ENCODE measurements at places on chromosomes 3 and 15. TPM values are rescaled to one million over a fixed set of nuclear protein-coding genes. Genes with fewer than 3 reads are reported as not detected.
A peak's percentile ranks its signal among the peaks of the same experiment; 100 is the strongest.

- no peak for DNase-seq
These were observed 228.9 kb downstream of the SNRPN start for GRCh38 chr15:25183581-25184251.

DNA sequence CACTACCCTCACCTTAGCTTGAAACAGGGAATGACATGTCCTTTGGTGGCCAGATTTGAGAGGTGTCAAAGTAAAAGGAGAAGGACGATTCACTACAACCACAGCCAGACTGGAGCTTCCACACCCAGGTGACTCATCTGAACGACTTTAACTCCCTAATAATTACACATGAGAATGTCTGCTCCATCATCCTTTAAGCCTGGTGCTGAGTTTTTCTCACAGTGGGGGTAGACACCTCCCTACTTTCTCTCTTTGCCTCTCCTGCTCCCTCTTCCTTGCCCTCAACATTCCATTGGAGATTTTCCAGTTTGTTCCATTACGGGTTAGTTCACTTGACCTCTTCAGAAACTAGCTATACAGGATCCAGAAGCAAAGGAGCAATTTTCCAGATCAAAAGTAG is 154.3 kb upstream of the BHLHE40 start:
- peak; percentile 60 for DNase-seq

DNA sequence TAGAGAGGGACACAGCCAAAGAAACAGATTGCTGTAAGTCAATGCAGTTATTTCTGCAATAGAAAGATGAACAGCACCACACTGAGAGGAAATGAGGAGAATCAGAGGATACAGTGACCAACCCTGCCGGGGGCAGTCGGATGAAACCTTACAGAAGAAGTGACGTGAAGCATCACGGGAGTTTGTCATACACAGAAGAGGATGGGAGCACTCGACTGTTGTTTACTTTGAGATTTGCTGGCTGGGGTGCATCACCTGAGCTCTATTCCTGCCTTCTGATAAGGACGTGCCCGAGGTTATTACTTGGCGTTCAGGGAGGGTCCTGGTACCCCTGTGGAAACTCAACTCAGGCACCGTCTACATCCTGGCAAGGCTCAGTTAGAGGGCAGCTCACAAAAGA is 45.4 kb downstream of the MAGEF1 start:
- no peak for DNase-seq

GRCh38 chr3:80769683-80770082 is 991.8 kb downstream of the GBE1 start:
- DNase-seq = no peak

- no peak for DNase-seq
These were observed 106.8 kb upstream of the RAP2B start for GRCh38 chr3:153055217-153055616.

GRCh38 chr15:30010746-30011145 is 72.0 kb upstream of the GOLGA8J start:
- DNase-seq = no peak

DNA sequence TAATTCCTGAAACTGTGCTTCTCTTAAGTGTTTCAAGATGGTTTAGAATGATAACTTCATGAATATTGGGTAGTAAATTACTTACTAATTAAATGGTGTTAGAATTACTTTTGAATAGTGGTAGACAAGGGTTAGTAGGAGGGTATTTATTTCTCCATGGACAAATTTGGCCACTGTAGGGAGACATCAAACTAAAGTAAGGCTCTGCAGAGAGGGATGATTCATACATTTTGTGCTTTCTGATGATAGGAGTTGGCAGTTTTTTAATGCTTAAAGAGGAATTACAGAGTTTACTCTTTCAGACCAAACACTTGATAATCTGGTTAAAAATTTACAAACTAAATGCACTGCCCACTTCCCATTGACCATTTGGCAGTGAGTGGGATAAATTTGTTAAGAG is 127.6 kb downstream of the NAALADL2 start:
- DNase-seq = peak; percentile 57

DNA sequence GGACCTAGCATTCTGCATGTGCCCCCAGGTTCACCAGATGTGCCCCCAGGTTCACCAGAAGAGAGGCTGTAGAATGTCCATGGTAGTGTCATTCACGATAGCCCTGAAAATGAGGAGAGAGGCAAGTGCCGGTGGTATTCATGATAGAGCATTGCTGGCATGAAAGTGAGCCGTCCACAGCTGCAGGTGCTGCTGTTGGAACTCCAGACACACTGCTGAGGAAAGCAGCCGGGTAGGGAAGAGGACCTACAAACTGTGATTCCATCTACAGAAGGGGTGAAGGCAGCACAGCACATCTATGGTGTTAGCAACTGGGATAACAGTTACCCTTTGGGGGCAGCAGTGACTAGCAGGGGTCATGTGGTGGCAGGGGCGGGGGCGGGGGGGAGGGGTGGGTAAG is 125.0 kb upstream of the PLXNA1 start:
- no peak for DNase-seq

DNA sequence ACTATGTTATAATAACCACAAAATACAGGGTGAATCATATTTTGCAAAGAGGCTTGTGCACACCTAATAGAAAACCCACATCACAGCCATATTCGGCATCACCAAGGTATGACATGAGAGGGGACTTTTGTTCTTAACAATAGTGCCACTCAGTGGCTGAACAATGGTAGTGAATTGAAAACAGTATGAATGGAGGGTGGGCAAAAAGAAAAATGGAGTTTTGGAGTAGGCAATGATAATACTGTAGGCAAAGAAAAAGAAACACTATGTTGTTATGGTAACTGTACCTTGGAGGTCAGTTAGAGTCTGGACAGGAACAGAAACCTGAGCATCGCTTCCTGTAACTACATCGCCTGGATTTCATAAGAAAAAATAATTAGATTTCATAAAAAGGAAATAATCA is 348.6 kb downstream of the PLCL2 start:
- DNase-seq = peak; percentile 67

DNA sequence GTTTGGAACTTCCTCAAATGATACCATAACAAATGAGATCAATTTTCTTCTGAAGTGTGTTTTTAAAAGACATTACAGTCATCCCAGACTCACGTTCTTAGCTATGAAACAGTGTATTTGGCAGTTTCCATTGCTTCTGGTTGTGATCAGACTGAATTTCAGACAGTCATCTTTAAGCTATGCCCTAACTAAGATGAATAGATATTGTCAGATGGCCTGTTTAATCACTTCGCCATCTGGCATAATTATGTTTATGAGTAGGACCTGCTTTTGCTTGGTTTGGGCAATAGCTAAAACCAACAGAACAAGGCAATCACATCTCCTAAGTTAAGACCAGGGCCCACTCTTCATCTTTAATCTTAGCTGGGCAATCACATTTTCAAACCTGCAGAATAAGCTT is 313.1 kb downstream of the SV2B start:
- peak; percentile 20 for DNase-seq

GRCh38 chr15:69553686-69554085 is 101.1 kb downstream of the RPLP1 start:
- DNase-seq = no peak

GRCh38 chr15:96409215-96410138 is 79.0 kb downstream of the NR2F2 start:
- DNase-seq = peak; percentile 5

- DNase-seq = no peak
These were observed 2.4 kb upstream of the FRMD4B start for GRCh38 chr3:69388241-69388640.

DNA sequence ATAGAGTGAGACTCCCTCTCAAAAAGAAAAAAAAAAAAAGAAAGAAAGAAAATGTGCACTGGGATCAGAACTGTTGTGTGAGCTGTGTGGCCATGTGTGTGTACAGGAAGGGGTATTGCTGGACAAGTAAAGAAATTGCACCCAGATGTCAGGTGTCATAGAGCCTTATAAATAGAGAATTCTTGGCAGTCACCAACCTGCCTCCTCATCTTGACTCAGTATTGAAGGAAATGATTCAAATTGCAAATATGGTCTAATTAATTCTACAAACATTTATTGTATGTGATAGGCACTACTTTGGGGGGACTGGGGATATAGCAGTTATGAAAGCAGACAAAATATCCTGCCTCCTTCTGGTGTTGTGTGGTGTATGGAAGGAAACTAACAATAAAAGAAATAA is 243.8 kb upstream of the TTC14 start:
- peak; percentile 58 for DNase-seq

DNA sequence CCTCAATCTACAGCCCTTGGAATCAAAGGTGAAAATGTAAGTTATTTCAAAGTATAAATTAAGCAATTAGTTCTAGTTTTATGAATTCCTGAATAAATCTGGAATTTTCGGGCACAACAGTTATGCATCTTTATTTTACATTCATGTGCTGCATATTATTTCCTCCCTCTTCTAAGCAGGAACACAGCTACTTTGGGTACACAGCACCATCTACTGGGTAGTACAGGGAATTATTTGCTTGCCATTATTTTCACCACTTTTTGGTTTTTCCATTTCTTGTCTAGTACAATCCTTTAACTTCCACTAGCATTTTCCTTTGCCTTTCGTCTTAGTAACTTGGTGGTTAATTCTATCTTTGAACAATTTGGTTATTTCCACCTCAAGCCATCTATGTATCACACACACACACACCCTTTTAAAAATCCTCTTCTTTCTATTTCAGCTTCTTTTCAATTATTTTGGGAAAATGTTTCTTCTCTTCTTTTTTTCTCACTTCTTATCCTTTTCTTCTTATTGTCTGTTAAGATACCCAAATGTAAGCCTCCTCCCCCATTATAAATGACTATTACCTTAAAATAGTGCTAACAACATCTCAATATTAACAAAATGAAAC is 451.0 kb downstream of the MFSD1 start:
- peak; percentile 41 for DNase-seq

DNA sequence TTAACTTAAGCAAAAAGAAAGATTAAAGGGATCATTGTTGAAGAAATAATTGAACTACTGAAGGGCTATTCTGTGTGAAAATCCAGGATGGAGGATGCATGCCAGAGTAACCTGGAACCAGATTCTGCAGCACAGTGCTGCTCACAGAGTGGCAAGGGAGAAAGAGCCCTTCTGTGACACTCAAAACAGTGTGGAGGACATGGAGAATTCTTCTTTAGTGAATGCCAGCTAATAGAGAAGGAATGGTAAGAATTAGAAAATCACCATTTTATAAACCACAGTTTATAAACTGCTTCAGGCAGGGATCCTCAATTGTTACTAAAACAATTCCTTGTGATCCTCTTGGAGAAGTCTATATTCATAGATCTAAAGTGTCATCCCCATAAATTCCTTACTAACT is 70.4 kb upstream of the ARHGEF26 start:
- DNase-seq = no peak

GRCh38 chr3:196712514-196713413 is 587 bp downstream of the PIGX start:
- peak; percentile 57 for DNase-seq

DNA sequence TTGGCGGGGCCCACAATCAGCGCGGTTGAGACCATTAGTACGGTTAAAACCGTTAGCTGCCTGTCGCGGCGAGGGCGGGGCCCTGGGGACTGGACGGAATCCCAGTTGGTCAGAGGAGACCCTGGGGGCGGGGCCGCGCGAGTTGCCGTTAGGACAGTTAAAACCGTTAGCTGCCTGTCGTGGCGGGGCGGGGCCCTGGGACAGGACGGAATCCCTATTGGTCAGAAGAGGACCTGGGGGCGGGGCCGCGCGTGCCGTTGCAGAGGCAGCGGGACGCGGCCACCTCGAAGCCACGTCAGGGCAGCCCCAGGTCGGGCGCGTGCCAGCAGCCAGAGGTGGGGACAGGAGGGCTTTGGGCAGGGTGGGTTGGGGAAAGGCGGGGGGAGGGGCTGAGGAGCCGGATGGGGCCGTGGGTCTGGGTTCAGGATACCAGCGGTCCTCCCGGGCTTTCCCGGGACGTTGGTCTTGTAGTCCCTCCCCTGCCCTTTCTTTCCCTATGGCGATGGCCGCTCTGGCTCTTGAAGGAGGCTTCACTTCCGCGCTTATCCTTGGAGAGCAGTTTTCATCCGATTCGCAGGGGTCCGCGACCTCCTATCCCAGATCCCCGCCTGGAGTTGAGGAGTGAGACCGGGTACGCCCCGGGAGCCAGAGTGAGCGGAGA is 28.0 kb downstream of the KLHDC8B start:
- peak; percentile 24 for DNase-seq

DNA sequence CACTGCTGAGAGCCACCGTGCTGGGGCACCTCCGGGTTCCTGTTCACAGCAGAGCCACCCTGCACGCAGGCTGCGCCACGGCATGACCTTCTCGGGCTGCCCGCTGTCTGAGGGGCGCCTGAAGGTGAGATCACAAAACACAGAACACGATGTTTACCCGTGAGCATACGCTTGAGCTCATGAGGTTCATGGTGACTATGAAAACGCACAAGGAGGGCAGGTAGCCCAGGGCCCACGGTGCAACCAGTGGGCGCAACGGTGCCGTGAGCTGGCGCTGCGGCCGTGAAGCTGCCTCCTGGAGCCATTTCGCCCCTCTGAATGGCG is 36.1 kb downstream of the KLHL25 start:
- no peak for DNase-seq

- no peak for DNase-seq
These were observed 322.9 kb downstream of the ERC2 start for GRCh38 chr3:56145410-56145809.

DNA sequence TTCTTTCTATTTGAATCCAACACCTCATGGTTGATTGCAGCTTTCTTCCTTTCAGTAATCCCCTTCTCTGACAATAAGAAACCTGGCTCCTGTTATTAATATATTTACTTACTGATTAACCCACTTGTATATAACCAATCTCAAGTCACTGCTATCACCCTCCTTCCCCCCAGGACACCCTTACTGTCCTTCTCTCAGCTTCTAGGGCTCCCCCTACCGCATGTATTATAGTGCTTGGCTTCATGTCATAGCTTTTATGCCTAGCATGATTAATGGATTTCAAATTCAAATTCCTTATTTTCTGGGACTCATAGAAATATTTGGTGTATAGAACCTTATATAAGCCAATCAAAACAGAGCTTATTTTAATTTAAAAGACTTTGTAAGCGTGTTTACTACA is 75.7 kb upstream of the BNIP2 start:
- DNase-seq = no peak

- peak; percentile 51 for DNase-seq
These were observed at the start of gene CCDC71 for GRCh38 chr3:49165771-49166751. CCDC71 (minus strand) TSS chr3:49166331; CDS start chr3:49164208, 2,123 bp downstream.

- no peak for DNase-seq
These were observed 248.1 kb upstream of the NR2E3 start for GRCh38 chr15:71562251-71562650.

DNA sequence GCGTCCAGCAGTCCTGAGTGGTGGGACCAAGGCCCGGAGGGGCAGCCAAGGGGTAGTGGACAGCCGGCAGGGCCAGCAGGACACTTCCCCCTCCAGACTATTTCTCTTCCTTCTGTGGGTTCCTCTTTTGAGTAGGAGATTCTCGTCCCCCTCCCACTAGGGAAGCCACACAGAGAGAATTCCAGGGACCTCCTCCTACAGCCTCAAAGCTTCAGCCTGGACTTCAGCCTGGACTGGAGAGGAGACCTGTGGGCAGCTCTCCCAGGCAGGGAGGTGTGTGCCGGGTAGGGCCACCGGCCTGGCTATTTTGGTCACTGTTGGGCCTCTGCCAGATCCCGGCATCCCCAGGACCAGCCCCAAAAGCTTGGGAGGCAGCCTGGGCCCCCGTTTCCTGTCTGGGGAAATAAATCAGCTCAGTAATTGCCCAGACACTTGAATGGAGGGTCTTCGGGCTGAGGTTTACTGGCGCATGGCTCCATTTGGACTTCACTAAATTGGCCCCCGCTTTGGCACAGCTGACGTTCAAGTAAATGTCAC is 1.3 kb downstream of the SLC6A6 start:
- no peak for DNase-seq

Gene FAM107A
- total RNA-seq = not detected

Gene EEF1AKMT4
- total RNA-seq = 2.9 TPM

Gene FBXO40
- total RNA-seq = not detected

Gene FBLN2
- 10.8 TPM for total RNA-seq

Gene SLC12A8
- total RNA-seq = 2.2 TPM

Gene C3orf80
- not detected for total RNA-seq

Gene C3orf49
- total RNA-seq = not detected

Gene OR5K2
- not detected for total RNA-seq

Gene CADM2
- total RNA-seq = not detected
